Gastrocnemius medialis (tissue), 4 donors: ENCODE measurements at places on chromosomes 11 and 22. TPM values are rescaled to one million over a fixed set of nuclear protein-coding genes. Genes with fewer than 3 reads are reported as not detected.

DNA sequence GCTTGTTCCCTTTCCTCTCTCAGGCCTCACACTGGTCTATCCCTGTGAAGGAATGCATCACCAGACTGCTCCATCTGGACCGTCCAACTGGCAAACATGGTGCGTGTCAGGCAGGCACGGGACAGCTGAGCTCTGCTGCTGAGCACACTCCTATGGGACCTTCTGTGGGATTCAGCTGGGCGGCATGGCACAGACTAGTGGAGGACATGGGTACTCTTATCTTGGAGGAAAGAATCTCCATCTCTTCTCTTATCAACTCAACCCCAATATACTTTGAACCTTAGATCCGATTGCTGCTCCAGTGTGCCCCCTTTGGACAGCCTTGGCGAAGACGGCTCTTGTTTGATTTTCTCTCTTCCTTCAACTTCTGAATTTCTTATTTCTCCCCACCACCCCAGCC is 593.6 kb downstream of the ETS1 start:
- H3K36me3 ChIP-seq, result no peaks in the 10 kb centered on the region
- H3K4me3 ChIP-seq, result no peak overlapping the region
- no peaks in the 10 kb centered on the region for H3K27me3 ChIP-seq

- no peaks in the 10 kb centered on the region for H3K4me1 ChIP-seq
- no peaks in the 10 kb centered on the region for H3K27me3 ChIP-seq
- no peak overlapping the region for H3K4me3 ChIP-seq
- H3K27ac ChIP-seq, result no peak overlapping the region
- H3K36me3 ChIP-seq, result no peaks in the 10 kb centered on the region
Measured at GRCh38 chr22:30044881-30045493, 35.3 kb upstream of the HORMAD2 start.

- no peak overlapping the region for H3K27ac ChIP-seq
- no peak for DNase-seq
- H3K4me1 ChIP-seq, result no peaks in the 10 kb centered on the region
Measured at GRCh38 chr11:64542172-64543125, 48.6 kb upstream of the SLC22A12 start.

- DNase-seq, result no peak
- no peak overlapping the region for H3K27ac ChIP-seq
- H3K4me3 ChIP-seq, result no peak overlapping the region
- no peaks in the 10 kb centered on the region for H3K4me1 ChIP-seq
- H3K36me3 ChIP-seq, result no peaks in the 10 kb centered on the region
Measured at GRCh38 chr22:38996105-38996504, 14.0 kb downstream of the APOBEC3B start.

- H3K27ac ChIP-seq, result no peak overlapping the region
- no peaks in the 10 kb centered on the region for H3K27me3 ChIP-seq
- DNase-seq, result no peak
- H3K36me3 ChIP-seq, result no peaks in the 10 kb centered on the region
Measured at GRCh38 chr11:28100665-28101064, 7.3 kb downstream of the KIF18A start.

GRCh38 chr22:36191106-36191836 is 10.3 kb downstream of the APOL4 start:
- peak; percentile 78 for DNase-seq
- peak overlapping the region; percentile 39 for H3K27ac ChIP-seq
- H3K36me3 ChIP-seq, result no peaks in the 10 kb centered on the region
- H3K4me1 ChIP-seq, result no peaks in the 10 kb centered on the region

- H3K27ac ChIP-seq, result no peak overlapping the region
- H3K4me3 ChIP-seq, result no peak overlapping the region
- no peaks in the 10 kb centered on the region for H3K36me3 ChIP-seq
- no peaks in the 10 kb centered on the region for H3K4me1 ChIP-seq
Measured at GRCh38 chr11:92082652-92083051, 142.0 kb upstream of the FAT3 start.

DNA sequence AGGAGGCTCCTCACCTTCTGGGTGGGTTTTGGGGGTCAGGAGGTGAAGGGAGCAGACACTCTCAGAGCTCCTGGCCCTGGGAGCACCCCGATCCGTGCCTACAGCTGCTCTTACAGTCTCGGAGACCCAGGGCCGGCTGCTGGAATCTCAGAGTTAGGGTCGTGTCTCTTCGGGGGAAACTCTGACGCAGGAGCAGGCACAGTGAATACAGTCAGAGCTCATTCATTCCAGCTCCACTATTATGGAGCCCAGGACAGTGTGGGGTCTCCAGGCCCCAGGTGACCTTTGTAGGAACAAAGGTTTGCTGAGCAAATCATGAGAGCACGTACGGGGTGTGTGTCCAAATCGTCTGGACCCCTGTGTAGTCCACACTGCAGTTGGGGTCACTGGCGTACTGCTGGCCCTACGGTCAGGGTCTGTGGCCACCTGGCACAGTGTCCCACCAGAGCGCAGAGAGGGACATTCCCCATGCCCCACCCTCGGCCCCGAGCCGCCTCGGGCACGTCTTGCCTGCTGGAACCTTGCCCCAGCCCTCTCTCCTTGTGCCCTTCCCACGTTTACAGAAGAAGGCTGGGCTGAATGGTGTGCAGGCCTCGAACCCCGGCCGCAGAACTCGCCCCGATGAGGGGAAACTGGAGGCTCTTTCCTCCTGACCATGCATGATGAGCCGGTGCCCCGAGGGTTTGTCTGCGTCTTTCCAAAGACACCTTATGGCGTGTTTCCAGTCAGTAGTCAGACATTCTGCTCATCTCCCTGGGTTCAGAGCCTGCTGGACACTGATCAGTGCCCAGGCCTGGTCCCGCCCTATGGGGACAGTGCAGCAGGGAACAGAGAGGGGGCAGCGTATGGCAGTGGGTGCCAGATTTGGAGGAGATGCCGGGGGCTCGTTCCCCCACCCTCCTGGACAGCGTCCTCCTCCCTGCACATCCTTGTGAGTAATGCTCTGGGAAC is 1166.6 kb downstream of the BRD1 start:
- no peaks in the 10 kb centered on the region for H3K27me3 ChIP-seq
- H3K27ac ChIP-seq, result no peak overlapping the region

DNA sequence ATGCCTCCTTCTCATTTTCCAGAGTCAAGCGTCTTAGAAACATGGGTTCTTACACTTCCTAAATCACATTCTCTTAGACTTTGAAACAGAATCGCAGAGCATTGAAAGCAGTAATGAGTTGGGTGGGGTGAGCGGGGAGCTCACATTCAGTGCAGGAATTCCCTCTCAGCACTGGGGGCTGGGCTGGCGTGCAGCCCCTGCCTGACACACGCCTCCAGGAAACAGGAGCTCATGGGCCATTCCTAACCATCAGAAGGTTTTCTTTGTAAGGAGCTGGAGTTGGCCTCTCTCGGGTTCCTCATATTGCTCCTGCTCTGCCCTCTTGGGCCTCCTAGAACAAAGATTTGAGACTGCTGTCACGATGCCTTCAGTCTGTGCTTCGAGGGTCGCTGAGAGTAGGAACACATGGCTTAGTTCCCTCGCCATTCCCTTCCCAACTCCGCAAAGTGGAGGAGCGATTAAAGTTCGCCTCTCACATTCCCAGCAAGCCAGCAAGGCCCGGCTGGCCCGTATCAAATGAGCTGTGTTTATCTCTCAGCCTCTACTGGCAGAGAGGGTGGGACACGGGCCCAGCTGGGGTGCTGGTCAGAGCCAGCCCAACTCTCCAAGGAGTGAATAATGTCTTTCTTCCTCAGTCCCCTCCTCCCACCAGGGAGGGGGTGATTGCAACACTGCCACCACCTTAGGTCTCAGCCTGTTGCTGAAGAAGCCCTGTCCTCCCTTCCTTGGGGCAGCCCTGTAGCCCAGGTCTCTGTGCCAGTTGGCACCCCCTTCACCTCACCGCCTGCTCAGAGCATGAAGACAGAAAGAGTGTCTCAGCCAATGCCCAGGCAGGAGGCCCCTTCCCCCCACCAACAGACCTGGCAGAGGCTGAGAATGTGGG is 10.4 kb downstream of the CHRDL2 start:
- H3K4me3 ChIP-seq, result no peak overlapping the region
- no peaks in the 10 kb centered on the region for H3K36me3 ChIP-seq
- H3K4me1 ChIP-seq, result peaks cover 12% of the 10 kb centered on the region
- no peaks in the 10 kb centered on the region for H3K27me3 ChIP-seq
- DNase-seq, result peak; percentile 72
- H3K27ac ChIP-seq, result peak overlapping the region; percentile 36

GRCh38 chr11:115421992-115422689 is 82.1 kb downstream of the CADM1 start:
- no peak for DNase-seq
- no peaks in the 10 kb centered on the region for H3K4me1 ChIP-seq
- H3K27me3 ChIP-seq, result no peaks in the 10 kb centered on the region
- no peak overlapping the region for H3K27ac ChIP-seq
- no peaks in the 10 kb centered on the region for H3K36me3 ChIP-seq

DNA sequence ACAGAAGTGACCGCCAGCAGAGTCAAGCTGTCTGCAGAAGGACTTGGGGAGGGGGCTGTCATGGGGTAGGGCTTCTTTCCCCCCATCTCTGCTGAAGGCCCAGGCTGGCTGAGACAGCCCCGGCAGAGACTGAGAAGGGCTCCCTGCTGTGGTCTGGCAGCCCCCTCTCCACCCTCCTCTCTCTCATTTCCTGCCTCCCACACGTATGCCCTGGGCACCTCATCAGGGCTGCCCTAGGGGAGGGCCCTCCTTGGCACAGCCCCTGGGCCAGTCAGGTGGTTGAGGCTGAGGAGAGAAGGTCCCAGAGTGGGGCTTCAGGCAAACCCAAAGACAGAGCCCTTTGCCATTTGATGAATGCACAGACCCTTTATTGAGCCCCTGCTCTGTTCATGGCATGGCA is 3.6 kb downstream of the RASD2 start:
- DNase-seq, result no peak
- H3K36me3 ChIP-seq, result no peaks in the 10 kb centered on the region
- H3K4me1 ChIP-seq, result peaks cover 39% of the 10 kb centered on the region
- no peaks in the 10 kb centered on the region for H3K27me3 ChIP-seq
- H3K27ac ChIP-seq, result peak overlapping the region; percentile 92
- no peak overlapping the region for H3K4me3 ChIP-seq

DNA sequence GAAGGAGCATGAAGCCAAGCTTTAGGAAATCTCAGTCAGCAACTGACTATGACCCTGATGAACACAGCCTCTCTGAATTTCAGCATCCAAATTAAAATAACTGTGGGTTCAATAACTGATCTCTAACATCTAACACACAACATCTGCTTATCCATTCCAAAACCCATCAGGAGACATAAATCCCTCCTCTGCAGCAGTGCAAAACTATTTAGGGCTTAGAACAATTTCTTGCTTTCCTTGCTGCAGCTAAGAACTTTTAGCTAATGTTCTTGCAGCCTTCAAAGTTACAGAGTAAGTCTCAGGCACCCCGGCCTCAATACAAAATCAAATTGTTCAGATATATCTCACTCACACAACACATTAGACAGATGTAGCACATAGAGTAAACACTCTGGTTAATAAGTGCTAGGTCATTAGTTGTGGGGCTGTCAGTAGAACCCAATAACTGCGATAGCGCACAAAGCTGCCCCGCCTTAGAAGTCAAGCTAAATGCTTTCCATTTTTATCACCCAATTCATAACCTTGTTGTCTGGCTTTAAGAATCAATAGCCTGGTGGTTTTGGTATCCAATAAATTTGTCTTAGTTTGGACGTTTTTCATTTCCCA is 139.6 kb downstream of the LARGE1 start:
- no peak for DNase-seq
- no peaks in the 10 kb centered on the region for H3K36me3 ChIP-seq
- H3K27ac ChIP-seq, result no peak overlapping the region
- peaks cover 13% of the 10 kb centered on the region for H3K4me1 ChIP-seq
- no peak overlapping the region for H3K4me3 ChIP-seq
- H3K27me3 ChIP-seq, result no peaks in the 10 kb centered on the region

- H3K36me3 ChIP-seq, result no peaks in the 10 kb centered on the region
- no peaks in the 10 kb centered on the region for H3K27me3 ChIP-seq
- H3K4me3 ChIP-seq, result no peak overlapping the region
- H3K4me1 ChIP-seq, result peaks cover 11% of the 10 kb centered on the region
Measured at GRCh38 chr11:67282155-67282875, 6.8 kb upstream of the ANKRD13D start.

The ALDH3B2 gene
- total RNA-seq, result not detected

The OR9I1 gene
- not detected for total RNA-seq

The GLYATL2 gene
- total RNA-seq, result not detected

The MPPED2 gene
- 0.78 TPM for total RNA-seq
